ENCODE measurements at places on chromosomes 5 and 9.
A peak's percentile ranks its signal among the peaks of the same experiment; 100 is the strongest.

DNA sequence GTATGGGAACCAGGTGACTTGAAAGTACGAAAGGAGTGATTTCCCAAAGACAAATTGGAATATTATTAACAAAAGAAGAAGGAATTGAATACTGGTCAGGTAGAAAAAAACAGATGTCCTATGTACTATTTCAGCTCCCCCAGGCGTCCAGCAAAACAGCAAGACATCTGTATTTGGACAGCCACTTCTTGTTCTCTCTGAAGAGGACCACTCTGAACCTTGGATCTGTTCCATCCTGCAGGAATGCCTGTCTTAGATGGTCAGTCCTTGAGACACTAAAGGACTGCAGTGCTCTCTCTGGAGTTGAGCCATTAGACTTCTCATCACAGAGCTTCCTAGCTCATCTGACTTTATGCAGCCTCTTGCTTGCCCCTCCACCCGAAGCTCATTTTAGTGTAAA lies 74.4 kb upstream of the RARS1 start:
- DNase-seq: no peak

DNA sequence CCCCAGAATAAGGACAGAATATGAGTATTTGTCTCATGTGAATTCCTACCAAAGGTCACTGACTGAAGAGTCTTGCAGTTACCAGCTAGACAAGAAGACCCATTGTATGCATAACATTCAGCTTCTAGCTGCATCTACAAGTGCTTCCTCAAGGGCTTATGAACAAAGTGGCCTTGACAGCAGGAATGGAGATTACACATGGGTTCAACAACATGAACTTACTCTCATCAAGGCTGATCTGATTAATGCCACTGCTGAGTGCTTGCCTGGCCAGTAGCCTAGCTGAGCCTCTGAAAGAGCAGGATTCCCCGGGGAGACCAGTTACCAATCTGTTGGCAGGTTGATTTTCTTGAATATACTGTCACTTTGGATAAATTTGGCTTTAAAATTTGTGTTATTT lies 76.7 kb upstream of the CHD1 start:
- no peak for DNase-seq

DNA sequence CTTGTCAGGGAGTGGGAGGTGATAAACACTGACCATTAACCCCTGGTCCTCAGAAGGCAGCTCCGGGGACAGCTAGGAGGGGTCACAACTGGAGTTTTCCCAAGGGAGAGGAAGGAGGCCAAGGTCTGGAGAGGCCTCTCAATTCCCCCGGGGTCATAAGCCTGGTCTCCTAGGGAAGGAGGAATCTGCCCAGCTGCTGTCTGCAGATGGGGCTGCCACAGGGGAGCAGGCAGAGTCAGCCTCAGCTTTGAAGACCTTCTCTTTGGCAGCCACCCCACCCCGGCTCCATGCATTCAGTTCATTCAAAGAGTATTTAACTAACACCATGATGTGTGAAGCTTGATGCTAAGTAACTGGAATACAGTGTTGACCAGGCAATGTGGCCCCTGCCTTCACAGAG lies 74.6 kb upstream of the HSPA9 start:
- DNase-seq: no peak

GRCh38 chr9:123689701-123690428 lies 240.1 kb downstream of the DENND1A start:
- DNase-seq: no peak

DNA sequence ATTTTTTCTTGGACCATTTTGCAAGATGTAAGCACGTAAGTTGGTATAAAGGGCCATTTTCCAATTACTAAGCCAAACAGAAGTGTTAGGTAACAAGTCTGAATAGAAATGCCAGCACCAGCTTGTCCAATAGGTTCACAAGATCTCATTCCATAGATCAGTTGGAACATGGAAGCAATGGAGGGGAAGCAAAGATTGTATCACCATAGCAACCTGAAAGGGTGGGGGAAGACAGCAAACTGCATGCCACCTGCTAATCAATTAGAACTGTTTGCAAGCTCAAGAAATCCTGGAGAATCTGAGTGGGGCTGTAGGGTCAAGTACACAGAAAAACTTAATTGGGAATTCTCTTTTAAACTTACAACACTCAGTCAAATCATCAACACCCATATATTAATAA lies 264.9 kb upstream of the EFNA5 start:
- no peak for DNase-seq

GRCh38 chr9:87425202-87425601 lies 72.5 kb upstream of the DAPK1 start:
- peak; percentile 2 for DNase-seq

DNA sequence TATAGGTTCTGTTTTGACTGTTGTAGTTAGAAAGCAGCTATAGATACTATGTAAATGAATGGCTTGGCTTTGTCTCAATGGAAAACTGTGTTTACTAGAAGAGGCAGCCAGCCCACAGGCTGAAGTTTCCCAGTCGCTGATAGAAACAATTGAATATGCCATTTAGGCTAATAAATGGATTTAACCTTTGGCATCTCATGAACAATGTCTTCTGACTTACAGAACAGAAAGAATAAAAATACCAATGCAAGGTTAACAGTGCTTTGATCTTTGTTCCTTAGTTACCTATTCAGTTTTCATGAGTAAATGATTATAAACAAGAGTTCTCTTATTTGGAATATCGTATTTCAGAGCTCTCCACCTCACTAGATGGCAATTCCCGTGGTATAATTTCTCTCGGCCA lies 120.6 kb downstream of the PAM start:
- DNase-seq: no peak

Data from fibroblast of skin of right biceps (primary cell).